Suprapubic skin (tissue), 4 donors: ENCODE measurements at places on chromosomes 16 and 17.
A peak's percentile ranks its signal among the peaks of the same experiment; 100 is the strongest.

DNA sequence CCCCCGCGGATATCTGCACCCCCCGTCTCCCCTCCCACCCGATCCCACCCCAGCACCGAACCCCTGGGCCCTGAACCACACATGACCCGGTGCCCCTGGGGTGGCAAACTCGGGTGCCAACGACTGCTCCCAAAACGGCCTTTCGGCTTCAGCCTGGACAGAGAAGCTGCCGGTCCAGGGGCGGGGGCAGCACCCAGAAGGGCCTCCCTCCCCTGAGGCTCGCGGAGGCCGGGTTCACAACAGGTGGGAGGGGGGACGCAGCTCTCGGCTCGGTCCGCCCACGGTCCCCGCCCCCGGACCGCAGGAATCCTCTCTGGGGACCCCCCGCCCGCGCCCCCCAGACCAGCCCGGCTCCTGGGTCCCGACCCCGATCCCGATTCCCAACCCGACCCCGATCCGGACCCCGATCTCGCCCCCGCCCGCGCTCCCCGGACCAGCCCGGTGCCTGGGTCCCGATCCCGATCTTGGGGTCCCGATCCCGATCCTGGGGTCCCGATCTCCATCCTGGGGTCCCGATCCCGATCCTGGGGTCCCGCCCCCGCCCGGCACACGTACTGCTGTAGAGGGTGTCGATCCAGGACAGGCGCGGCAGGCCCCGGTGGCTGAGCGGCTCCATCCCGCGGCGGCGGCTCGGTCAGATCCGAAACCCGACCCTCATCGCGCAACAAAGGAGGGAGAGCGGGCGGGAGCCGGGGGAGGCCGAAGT, 516 bp downstream of the ABR start:
- H3K4me3 ChIP-seq = peak overlapping the region; percentile 82
- H3K27ac ChIP-seq = peak overlapping the region; percentile 47
- DNase-seq = no peak
- no peaks in the 10 kb centered on the region for H3K36me3 ChIP-seq
- H3K27me3 ChIP-seq = no peaks in the 10 kb centered on the region
- H3K4me1 ChIP-seq = peaks cover 50% of the 10 kb centered on the region

DNA sequence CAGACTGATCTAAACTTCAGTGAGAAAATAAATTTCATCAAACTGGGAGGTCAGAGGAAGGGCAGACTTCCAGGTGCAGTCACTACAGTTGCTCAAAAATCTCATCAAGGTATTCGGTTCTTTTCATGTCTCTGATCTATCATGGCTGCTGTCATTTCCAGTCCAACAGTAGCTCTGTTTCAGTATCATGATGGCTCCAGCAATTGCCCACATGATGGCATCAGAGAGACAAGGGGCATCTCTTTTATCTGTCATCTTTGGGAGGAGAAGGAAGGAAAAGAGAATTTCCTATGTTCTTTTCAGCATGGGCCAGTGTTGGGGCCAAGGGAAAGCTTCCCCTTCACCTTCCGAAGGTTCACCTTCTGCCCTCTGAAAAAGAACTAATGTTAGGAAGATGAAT, 504.9 kb upstream of the HSBP1 start:
- no peaks in the 10 kb centered on the region for H3K36me3 ChIP-seq
- no peaks in the 10 kb centered on the region for H3K27me3 ChIP-seq
- no peak overlapping the region for H3K27ac ChIP-seq
- DNase-seq = no peak
- no peak overlapping the region for H3K4me3 ChIP-seq

DNA sequence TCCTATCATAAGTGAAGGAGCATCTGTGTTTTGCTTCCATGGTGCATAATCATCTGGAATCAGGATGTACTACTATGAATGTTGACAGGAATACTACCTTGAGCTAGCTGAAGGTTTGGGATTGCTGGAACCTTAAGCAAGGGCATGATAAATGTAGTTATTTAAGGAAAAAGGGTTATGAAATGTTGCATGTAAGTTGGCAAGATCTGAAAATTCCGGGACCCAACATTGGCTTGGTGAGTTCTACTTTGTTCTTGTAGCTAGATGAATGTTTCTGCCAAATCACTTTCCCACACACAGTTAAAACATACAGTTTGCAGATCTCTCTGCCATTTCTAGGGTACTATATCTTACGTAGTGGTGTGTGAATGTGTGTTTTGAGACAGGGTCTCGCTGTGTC, 13.6 kb downstream of the RHOT1 start:
- peaks cover 24% of the 10 kb centered on the region for H3K4me1 ChIP-seq
- H3K36me3 ChIP-seq = peaks cover 41% of the 10 kb centered on the region
- no peak overlapping the region for H3K4me3 ChIP-seq
- no peaks in the 10 kb centered on the region for H3K27me3 ChIP-seq
- no peak for DNase-seq

- H3K4me1 ChIP-seq = no peaks in the 10 kb centered on the region
- no peaks in the 10 kb centered on the region for H3K27me3 ChIP-seq
- H3K27ac ChIP-seq = no peak overlapping the region
- no peak for DNase-seq
- H3K36me3 ChIP-seq = peaks cover 58% of the 10 kb centered on the region
Observed at GRCh38 chr17:35011671-35012216, 31.4 kb downstream of the LIG3 start.

- H3K27ac ChIP-seq = peak overlapping the region; percentile 88
- no peaks in the 10 kb centered on the region for H3K27me3 ChIP-seq
- H3K4me1 ChIP-seq = peaks cover 35% of the 10 kb centered on the region
- peak overlapping the region; percentile 94 for H3K4me3 ChIP-seq
- no peaks in the 10 kb centered on the region for H3K36me3 ChIP-seq
- DNase-seq = no peak
Observed at GRCh38 chr17:67246403-67246652, 1.3 kb upstream of the HELZ start.

GRCh38 chr17:4591529-4591928, 7.2 kb downstream of the SMTNL2 start:
- H3K36me3 ChIP-seq = no peaks in the 10 kb centered on the region
- H3K4me1 ChIP-seq = no peaks in the 10 kb centered on the region
- DNase-seq = no peak
- H3K27ac ChIP-seq = no peak overlapping the region

GRCh38 chr16:56311208-56312027, 113.9 kb downstream of the AMFR start:
- no peak overlapping the region for H3K27ac ChIP-seq
- no peak for DNase-seq
- no peaks in the 10 kb centered on the region for H3K27me3 ChIP-seq
- no peaks in the 10 kb centered on the region for H3K36me3 ChIP-seq
- no peaks in the 10 kb centered on the region for H3K4me1 ChIP-seq

- peaks cover 57% of the 10 kb centered on the region for H3K4me1 ChIP-seq
- DNase-seq = no peak
- H3K4me3 ChIP-seq = no peak overlapping the region
- H3K27me3 ChIP-seq = peaks cover 7% of the 10 kb centered on the region
- no peaks in the 10 kb centered on the region for H3K36me3 ChIP-seq
- no peak overlapping the region for H3K27ac ChIP-seq
Observed at GRCh38 chr17:77884019-77884418, 74.5 kb upstream of the TNRC6C start.

- H3K27ac ChIP-seq = no peak overlapping the region
- H3K4me1 ChIP-seq = peaks cover 35% of the 10 kb centered on the region
- no peak for DNase-seq
- H3K36me3 ChIP-seq = peaks cover 38% of the 10 kb centered on the region
Observed at GRCh38 chr16:4765511-4766474, 1.2 kb downstream of the ZNF500 start.

DNA sequence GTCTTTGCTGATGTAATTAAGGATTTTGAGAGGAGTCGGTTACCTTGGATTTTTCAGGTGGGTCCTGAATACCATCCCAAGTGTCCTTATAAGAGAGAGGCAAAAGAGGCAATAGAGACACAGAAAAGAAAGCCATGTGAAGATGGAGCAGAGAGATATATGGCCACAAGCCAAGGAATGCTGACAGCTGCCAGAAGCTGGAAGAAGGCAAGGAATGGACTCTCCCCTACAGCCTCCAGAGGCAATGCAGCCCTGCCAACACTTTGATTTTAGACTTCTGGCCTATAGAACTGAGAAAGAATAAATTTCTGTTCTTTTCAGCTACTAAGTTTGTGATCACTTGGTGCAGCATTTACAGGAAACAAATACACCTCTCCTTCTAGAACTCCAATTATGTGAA, 8.2 kb upstream of the RNFT1 start:
- no peak for DNase-seq
- H3K27ac ChIP-seq = no peak overlapping the region
- no peaks in the 10 kb centered on the region for H3K27me3 ChIP-seq
- H3K4me1 ChIP-seq = no peaks in the 10 kb centered on the region
- no peak overlapping the region for H3K4me3 ChIP-seq
- no peaks in the 10 kb centered on the region for H3K36me3 ChIP-seq

- no peak for DNase-seq
- H3K36me3 ChIP-seq = no peaks in the 10 kb centered on the region
- H3K27me3 ChIP-seq = peaks cover 5% of the 10 kb centered on the region
- H3K27ac ChIP-seq = no peak overlapping the region
- H3K4me1 ChIP-seq = no peaks in the 10 kb centered on the region
Observed at GRCh38 chr17:77548967-77549366, 408.2 kb downstream of the SEC14L1 start.
